ENCODE measurements at places on chromosomes 3 and 15. TPM values are rescaled to one million over a fixed set of nuclear protein-coding genes. Genes with fewer than 3 reads are reported as not detected.

The SLC30A4 gene
- 3.2 TPM for total RNA-seq

The CMTM8 gene
- total RNA-seq, result 3.8 TPM

The CCR3 gene
- total RNA-seq, result not detected

DNA sequence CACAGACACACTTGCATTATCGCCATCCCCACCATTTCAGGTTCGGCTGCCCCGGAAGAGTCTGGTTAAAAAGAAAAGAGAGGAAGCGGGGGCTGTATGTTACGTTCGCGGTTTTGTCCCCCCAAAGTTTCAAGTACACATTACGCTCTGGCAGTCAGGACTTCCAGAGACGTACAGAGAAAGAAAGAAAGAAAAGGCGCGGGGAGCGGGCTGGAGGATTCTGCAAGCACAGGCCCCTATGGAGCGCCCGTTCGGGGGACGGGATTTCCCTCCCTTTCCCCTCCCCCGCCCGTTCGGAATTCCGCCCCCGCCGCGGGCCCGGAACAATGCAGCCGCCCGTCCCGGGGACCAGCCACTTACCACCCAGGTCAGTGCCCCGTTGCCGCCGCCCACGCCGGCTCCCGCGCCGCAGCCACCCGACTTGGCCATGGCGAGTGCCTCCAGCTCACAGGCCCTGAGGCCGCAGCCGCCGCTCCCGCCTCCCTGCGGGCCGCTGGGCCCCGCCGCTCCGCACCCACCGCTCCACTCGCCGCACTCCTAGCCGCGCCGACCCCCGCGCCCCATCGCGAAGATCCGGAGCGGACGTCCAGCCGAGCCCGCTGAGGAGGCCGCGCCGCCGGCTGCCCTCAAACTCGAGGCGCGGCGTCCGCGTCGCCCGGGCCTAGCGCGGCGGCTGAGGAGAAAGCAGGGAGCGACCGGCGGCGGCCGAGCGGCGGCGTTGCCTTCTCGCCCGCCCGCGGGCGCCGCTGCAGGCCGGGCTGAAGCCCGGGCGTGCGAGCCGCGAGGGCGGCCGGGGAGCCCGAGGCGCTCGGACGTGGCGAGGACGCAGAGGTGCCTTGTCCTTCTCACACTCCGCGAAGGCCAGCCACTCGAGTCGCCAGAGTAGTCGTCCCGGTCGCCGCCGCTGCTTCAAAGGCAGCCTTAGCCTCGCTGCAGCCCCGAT lies 567 bp downstream of the TOP2B start:
- DNase-seq, result peak; percentile 82

GRCh38 chr3:134535186-134535970 lies 49.5 kb downstream of the CEP63 start:
- no peak for DNase-seq

DNA sequence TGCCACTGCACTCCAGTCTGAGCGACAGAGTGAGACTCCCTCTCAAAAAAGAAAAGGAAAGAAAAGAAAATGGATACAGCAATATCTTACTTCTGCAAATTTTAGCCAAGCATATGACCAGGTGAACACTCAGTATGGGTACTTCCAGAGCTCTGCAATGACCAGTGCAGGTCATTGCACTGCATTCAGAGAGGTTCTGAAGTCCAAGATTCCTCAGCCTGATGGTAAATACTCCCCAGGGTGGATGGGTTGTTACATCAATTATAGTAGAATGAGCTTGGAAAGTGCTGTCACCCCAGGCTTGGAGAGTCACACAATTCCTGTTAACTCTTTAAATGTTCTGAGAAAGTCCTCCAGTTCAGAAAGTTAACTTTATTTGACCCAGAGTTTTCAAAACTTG lies 103.7 kb downstream of the RPLP1 start:
- no peak for DNase-seq

DNA sequence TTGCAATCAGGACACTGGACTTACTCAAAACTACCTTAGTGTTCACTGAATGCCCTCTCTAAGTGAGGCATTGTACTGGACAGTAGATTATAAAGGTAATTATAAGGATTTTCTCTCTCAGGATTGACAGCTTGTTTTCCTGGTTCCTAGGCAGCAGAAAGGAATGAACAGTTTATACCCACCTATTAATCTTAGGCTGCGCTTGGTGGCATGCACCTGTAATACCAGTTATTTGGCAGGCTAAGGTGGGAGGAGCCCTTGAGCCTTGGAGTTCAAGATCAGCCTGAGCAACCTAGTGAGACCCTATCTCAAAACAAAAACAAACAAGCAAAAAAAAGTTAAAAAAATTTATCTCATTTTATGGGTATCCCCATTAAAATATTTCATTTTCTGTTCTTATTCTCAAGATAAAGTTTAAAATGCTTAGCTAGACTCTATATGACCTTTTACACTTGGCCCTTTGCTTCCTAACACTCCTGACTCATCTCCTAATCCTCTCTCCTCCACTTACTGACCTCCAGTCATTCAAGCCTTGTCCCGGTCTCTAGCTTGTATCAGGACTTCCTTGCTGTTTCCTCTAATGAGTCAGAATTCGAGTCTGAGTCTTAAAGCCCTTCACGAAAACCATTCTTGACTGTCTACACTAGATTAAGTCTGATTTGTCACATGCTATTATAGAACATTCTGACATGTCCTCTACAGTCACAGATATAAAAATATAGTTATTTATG lies 348.6 kb downstream of the NLGN1 start:
- DNase-seq, result no peak

DNA sequence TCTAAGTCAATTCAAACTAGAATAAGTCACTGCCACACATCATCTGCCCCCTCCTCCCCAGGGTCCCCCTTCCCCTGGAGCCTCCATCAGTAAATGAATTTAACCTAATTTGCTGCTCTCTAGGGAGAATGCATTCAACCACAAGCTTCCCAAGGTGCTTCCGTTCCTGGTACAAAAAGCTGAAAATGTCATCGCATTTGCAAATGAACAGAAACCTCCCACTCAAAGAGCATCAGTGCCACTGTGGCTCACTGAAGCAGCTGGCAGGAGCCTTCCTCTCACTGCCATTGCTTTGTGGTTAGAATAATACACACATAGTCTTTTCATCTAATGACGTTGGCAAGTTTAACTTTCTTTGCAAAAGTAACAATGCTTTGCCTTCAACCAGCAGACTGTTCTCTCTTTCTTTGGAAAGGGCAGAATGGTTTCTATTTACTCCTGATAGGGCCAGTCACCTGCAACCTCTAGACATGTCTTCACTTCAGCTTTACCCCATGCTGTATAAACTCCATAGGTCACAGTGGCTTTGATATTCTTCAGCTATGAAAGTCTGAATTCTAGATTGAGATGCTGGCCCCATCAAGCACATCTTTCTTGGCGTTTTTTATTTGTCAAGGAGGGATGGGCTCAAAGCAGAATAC lies 238.1 kb downstream of the CPNE4 start:
- no peak for DNase-seq
